Stimulated activated CD4-positive, alpha-beta T cell treated with anti-CD3 and anti-CD28 coated beads, Interleukin-1b, Interleukin-23, amount 100 ng/mL, for 1 hour (primary cell): ENCODE measurements at places on chromosomes 4 and X.
A peak's percentile ranks its signal among the peaks of the same experiment; 100 is the strongest.

DNA sequence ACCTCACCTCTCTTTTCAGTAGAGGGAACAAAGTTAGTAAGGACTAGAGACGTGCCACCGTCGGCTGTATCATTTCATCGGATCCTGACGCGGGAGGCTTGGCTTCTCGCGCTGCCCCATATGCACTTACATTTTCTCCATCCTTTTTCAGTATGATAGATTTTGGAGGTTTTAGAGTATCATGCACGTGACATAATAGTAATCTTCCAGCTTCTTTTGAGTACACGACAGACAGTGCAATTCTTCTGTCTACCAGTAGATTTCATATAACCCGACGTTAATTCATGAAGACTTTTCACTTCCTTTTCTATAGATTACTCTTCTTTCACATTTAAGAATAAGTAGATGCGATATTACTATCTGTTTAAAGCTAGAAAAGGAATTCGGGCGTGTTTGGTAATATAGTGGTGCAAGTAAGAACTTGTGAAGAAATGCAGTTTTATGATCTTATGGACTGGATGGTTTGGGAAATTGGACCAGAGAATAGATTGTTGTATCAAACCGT lies 1.0 kb downstream of the CDS1 start:
- DNase-seq = no peak

DNA sequence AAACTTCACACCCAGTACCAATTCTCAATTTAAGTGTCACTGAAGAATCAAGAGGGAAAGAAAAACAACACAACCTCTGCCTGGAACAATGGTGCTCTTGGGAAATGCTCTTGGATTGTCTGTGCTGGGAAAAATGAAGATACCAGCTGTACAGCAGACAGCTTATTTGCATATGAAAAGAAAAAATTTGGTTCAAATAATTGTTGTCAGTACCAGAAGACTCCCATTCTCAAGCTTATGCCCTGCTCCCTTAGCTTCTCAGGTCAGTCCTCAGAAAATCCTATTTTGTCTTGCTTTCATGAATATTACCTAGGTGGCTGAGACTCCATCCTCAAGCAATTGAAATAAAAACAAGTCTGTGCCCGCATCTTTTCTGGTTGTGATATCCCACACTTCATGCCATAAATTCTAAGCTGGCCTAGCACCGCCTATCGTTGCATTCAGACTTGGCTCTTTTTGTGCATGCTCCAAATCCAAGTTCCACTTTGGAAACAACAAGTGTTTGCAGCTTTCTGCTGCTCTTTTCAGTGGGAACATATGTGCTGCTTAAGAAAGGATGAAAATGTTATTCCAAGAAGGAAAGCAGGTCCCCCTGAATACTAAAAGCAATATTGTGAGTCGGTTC lies 431.6 kb downstream of the INPP4B start:
- DNase-seq = no peak

- DNase-seq = no peak
Measured at GRCh38 chrX:44580466-44580865, 37.8 kb upstream of the FUNDC1 start.

DNA sequence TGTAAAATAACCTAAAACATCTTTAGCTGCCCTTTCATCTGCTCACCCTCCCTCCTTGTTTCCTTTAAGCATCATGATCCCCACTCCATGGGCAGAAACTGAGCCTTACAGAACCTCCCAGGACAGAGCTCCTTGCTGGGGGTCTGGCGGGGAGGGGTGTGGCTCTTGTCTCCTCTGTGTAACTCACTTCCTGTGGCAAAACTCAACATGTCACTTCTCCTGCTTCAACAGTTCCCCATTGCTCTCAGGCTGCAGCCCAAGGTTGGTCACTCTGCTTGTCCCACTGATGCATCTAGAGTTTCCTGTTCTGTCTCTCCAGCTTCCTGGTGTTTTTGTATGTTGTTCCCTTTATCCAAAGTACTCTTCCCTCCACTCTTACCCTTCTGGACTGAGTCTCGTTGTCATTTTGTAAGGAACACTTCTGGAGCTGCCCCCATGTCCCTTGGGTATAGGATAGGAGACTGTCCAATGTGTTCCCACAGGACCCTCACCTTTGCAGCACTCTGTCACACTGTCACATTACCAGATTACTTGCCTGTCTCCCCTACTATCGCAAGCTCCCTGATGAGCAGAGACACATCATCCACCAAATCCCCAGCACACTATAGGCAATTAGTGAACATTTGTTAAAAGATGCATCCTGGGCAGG lies 19.6 kb downstream of the TMEM31 start:
- no peak for DNase-seq

DNA sequence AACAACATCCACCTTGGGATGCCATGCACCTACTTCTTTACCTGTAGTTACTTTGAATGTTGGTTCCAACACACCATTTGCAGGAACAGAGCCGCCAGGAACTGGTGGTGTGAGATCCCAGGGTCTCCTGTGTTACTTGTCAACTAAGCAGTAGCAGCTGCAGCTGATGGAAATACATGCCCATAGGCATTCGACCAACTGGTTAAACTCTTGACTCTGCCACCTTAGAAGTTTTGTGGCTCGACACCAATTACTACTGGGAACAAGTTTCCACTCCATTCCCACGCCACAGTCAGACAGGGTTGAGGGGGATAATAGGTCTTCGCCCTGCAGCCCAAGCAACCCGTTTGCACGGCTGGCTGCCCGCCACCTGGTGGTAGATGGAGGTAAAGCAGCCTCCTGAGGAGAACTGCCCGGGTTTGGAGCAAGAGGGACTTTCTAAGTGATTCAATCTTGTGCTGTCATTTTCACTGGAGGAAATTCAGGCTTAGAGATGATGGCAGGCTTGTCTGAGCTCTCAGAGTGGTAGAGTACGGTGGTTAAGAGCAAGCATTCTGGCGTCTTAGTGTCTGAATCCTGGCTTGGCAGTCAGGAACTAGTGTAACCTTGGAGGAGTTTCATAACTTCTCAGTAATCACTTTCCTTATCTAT lies 119.1 kb upstream of the TRIM2 start:
- peak; percentile 74 for DNase-seq

DNA sequence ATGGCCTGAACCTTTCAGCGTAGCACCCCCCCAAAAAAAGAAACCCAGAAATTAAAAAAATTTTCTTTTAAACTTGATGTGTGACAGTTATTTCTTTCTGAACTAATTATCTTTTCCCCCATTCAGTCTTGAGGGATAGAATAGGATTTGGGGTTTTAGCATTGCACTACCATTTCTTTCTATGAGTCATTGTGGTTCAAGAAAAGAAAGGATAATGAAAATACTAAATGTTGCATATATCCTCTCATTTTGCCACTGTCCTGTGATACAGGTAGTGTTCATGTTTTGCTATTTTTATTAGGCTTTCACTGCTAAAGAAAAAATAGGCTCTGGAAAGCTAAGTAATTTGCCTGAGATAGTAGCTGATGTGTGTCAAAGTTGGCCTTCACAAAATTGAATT lies 39.4 kb upstream of the DCK start:
- no peak for DNase-seq

DNA sequence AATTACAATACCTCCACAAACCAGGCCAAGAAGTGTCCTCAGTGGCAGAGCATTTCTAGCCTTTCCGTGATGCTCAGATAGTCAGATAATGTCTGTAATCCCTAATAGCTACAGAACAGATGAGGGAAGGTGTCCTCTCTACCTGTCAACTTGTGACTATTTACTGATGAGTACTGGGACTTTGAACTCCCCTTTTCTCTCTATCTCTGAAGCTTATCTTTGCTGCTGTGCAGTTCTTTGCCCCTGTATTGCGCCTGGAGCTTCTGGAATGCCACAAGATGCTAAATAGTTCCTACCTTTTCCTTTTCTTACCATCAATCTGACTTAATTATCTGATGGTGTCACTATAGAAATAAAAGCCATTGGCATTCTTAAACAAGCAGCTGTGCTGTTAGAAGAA lies 30.5 kb downstream of the FGF2 start:
- no peak for DNase-seq

GRCh38 chr4:7897811-7898210 lies 41.9 kb downstream of the AFAP1 start:
- no peak for DNase-seq

- DNase-seq = no peak
Measured at GRCh38 chrX:151476604-151477303, 79.7 kb downstream of the VMA21 start.

GRCh38 chrX:105314458-105314857 lies 94.0 kb upstream of the TEX13A start:
- no peak for DNase-seq
